ENCODE measurements at places on chromosomes 2 and 18. TPM values are rescaled to one million over a fixed set of nuclear protein-coding genes. Genes with fewer than 3 reads are reported as not detected.

SERPINB5 gene
- 0.22 TPM for polyA plus RNA-seq

RASGRP3 gene
- polyA plus RNA-seq, result 3.9 TPM

CHST9 gene
- polyA plus RNA-seq, result 13.0 TPM

NGEF gene
- polyA plus RNA-seq, result 47.3 TPM

ANKRD62 gene
- polyA plus RNA-seq, result 0.27 TPM

GALNT5 gene
- 0.81 TPM for polyA plus RNA-seq

FBXO15 gene
- not detected for polyA plus RNA-seq

SLC39A6 gene
- 12.0 TPM for polyA plus RNA-seq

ABCG8 gene
- 10.5 TPM for polyA plus RNA-seq

All from small intestine (tissue), 16 donors.